Stomach (tissue), 19 donors: ENCODE measurements at places on chromosomes 3 and 15.

GRCh38 chr15:73892446-73893226 is 19.3 kb downstream of the TBC1D21 start:
- DNase-seq, result no peak

DNA sequence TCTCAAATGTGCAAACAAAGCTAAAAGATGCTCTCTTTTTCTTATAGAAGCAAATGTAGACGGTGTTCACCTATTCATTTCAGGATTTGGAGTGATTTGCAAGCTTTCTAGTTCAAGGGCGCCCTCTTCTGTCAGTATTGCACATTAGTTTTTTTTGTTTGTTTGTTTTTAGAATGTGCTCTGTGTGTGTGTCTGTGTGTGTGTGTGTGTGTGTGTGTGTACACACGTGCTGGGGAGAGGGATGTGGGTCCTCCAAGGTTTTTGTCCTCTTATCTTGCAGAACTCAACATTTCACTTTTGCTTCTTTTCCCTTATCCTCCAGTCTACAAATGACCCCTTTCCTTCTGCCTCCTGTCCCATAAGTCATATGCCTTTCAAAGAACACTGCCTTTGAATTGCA is 23.5 kb downstream of the DNAH1 start:
- no peak for DNase-seq

DNA sequence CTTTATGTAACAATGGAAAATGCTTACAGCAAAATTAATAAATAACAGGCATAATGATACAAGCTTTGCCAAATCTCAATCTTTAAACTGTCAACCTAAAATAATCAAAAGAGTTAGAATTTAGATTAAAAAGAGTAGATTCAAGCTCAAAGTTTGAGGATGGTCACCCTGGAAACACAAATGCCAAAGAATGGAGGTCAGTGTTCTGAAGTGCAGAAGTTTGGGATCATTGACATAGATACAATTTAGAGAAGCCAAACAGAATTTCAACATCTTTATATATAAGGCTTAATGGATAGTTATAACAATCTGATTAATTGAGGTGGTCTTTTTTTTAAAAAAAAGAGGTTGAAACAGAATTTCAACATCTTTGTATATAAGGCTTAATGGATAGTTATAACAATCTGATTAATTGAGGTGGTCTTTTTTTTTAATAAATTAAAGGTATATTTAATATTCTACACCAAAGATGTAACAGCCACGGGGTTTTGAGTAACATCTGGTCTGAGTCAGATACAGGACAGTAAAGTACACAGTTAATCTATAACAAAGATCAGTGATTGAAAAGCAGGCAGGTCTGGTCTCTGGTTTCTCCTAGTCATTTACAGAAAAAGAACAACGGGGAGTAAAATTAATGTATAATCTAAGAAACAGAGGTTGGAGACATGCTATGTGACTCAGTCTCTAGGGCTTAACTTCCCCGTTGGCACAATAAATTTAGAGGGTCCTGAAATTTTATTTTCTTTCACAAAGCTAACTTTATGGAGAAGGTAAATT is 490.7 kb downstream of the GBE1 start:
- DNase-seq, result no peak

DNA sequence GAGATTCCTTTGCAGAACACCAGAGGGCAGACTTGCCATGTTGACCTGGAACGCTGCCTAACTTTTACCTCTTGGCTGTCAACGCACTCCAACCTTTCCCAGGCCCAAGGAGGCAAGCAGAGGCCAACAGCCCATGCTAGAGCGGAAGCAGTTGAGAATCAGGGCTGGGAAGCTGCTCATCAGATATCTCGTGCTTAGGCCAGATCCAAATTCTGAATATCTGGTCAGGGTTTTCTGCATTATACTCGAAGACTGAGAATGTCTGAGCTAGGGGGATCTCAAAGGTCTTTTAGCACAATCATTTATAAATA is 2.5 kb downstream of the XIRP1 start:
- peak; percentile 87 for DNase-seq

DNA sequence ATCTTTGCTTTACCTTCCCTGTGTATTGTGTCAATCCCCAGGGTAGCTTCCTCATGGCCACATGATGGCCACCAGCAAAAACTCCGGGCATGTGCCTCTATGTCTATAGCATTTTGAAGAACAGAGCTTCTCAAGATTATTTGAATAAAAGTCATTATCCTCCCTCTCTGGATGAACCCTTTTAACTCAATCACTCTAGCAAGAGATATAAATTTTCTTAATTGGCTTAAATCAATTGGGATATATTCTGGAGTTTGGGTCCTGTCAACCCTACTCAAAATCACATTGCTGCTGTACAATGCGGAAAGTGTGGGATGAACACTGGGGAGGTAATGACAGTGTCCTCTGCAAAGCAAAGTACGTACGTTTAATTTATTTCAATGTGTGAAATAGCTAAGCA is 370.6 kb upstream of the LRRC3B start:
- no peak for DNase-seq

GRCh38 chr3:10356461-10356981 is 35.6 kb upstream of the SEC13 start:
- DNase-seq, result no peak

DNA sequence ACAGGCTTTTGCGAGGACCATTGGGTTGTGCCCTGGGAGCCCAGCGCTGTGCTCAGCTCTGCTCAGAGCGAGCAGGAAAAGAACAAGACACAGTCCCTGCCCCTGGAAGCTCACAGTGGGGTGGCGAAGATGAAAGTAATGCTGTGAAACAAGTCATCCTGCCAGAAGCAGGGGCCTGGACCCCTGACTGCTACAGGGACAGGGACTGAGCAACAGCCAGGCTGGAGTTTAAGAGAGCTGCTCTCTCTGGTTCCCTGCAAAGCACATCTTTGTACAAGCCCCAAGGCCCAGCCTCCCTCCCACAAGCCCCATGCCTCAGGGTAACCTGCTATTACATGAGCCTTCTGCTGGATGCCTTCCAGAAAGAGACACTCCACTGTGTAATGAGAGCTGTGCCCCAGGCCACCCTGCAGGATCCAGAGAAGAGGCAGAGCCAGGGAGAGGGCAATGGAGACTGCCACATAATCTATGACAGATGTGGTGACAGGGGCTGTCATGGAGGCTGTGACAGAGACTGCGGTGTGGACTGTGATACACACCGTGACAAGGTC is 7.1 kb upstream of the HCN4 start:
- DNase-seq, result no peak

- DNase-seq, result no peak
These were observed 45.1 kb downstream of the ZBTB38 start for GRCh38 chr3:141413391-141413790.

DNA sequence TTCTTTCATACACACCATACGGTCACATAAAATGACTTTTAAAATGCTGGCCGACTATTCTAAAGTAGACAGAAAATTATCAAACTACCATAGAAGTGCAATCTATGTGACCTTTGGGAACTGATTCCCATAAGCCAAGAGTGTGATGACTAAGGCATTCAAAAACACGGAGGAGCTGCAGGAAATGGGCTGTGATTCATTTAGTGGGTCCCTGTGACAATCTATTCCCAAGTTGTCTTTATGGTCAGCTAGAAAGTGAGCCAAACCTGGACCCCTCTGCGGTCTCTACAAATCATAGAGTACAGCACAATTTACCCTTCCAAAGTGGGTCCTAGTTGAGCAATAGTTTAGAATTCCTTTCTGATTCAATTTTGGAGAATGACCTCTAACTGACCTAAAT is 251.5 kb upstream of the CBLB start:
- no peak for DNase-seq

- DNase-seq, result no peak
These were observed 24.8 kb downstream of the TMEM212 start for GRCh38 chr3:171867981-171868380.

GRCh38 chr3:118811236-118811732 is 223.4 kb downstream of the IGSF11 start:
- no peak for DNase-seq

DNA sequence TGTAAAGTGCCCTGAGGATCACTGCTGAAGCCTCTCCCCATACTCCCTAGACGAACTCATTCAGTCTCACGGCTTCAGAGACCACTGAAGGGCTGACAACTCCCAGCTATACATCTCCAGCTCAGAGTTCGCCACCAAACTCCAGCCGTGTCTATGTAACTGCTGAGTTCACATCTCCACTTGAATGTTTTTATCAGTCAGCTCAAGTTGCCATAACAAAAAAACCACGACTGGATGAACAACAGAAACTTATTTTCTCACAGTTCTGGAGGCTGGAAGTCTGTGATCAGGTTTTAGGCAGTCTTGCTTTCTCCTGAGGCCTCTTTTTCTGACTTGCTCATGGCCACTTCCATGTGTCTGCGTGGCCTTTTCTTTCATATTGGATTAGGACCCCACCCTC is 223.0 kb upstream of the LRRFIP2 start:
- no peak for DNase-seq

GRCh38 chr15:76155731-76156130 is 95.9 kb downstream of the TMEM266 start:
- DNase-seq, result no peak

- DNase-seq, result no peak
These were observed 325.2 kb upstream of the CTNNB1 start for GRCh38 chr3:40873934-40874699.

DNA sequence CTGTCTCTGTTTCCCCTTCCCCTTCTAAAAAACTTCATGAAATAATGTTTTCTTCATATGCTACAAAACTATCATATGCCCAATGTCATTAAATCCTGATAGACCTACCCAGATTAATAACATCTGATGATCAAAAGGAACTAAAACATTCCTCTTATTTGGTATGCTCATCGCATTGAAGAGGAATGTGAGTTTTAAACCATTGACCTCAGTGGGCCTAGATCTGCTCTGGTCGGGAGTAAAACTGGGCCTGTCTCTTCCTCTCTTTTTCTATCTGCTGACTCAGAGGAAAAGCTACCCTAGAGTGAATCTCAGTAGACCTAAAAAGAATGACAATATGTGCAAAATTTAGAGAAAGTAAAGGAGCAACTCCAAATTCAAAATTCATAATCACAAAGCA is 275.8 kb downstream of the SATB1 start:
- no peak for DNase-seq

- DNase-seq, result peak; percentile 51
These were observed at the start of gene HCLS1 for GRCh38 chr3:121660356-121661171. Gene HCLS1, minus strand, starts transcription at chr3:121660903. Its CDS starts 2,556 bp downstream, at chr3:121658347.

DNA sequence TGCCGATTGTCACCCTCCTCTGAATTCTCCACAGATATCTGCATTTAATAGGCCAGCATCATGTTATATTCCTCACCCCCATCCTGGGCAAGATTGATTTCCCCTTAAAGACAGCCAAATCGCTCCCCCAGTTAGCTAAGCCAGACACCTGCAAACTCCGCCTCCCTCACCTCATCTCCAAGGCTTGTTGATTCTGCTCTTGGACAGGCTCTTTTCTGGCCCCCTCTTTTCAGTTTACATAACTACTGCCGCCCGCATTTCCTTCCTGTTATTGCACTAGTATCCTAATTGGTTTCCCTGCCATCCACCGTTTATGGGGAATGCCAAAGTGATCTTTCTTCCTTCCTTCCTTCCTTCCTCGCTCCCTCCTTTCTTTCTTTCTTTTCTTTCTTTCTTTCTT is 214.7 kb upstream of the MRPL3 start:
- no peak for DNase-seq

DNA sequence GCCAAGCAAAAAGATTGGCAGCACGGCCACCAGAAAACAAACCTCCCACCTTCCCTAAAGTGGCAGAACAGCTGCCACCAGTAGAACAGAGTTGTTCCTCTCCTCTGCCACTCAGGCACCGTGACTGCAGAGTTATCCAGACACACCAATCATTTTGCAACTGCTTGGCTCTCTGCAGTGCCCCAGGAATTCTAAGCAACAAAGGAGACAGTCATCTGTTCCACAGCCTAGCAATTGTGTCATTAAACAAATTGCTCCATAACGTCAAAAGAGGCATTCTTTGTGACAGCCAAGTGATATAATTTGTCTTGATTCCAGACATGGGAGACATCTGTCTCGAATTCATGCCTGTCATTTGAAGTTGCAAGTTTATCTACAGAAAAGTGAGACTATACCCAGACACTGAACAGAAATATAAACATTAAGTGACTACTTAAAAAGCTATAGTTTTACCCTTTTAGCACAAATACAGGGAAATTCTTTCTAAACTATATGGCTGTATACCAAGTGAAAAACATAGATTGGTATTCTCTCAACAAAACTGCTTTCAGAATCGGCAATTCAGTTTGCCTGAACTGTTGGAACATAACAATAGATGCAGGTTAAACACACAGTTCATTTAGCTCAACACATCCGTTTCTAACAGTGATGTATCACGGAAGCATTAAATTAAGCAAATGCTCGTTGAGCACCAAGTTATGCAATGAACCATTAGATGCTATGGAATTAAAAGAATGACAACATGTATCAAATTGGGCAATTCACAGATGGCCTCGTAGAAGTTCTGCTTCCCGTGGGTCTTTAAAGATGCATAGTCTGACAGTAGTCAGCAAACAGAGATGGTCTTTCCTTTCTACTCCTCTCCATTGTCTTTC is 281.3 kb downstream of the FGF12 start:
- no peak for DNase-seq

DNA sequence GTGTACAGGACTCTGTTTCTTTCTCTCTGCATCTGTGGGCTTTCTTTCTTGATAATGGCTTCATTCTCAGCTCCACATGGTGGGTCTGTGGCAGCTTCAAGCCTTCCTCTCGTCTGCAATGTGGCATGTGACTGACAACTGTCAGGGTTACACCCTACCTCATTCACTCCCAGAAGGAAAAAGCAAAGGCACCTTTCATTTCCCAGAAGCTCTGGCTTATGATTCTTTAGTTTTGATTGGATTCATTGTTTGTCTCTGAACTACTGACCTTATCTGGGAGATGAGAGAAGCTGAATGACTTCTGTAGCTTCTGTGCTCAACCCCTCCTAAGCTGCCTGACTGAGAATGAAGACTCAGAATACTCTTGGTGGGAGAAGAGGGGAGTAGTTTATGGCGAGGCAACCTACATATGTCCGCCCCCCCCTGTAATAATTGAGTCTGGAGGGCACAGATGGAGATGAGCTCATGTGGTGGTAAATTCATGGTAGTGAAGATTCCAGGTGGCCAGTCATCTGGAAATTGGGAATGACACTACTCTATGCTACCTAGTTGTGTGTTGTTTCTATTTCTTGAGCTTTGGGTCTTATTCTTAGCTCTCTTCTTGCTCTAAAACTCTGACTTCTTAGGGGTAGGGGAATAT is 38.4 kb downstream of the KCNAB1 start:
- DNase-seq, result no peak
